ENCODE measurements at places on chromosomes 13 and 19.

DNA sequence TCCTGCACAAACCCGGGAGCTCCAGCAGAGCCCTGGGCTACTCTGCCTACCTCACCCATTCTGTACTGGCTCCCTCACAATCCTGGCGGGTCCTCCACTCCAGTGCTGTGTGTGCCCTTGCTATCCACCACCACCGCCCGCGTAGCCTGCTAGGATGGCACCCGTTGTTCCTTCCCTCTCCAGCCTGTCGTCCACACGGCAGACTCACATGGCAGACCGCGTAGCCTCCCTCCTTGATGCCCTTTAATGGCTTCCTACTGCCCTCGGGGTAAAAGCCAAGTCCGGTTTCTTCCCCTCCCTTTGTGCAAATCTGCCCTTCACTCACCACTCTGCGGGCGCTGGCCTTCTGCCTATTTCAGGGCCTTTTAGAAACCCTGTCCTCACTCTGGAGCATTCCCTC is 106.6 kb downstream of the RAB20 start:
- no peak for DNase-seq

GRCh38 chr19:804419-805165 is 7.3 kb downstream of the PTBP1 start:
- no peak for DNase-seq

GRCh38 chr13:110314516-110315245 is 7.6 kb downstream of the COL4A2 start:
- no peak for DNase-seq

DNA sequence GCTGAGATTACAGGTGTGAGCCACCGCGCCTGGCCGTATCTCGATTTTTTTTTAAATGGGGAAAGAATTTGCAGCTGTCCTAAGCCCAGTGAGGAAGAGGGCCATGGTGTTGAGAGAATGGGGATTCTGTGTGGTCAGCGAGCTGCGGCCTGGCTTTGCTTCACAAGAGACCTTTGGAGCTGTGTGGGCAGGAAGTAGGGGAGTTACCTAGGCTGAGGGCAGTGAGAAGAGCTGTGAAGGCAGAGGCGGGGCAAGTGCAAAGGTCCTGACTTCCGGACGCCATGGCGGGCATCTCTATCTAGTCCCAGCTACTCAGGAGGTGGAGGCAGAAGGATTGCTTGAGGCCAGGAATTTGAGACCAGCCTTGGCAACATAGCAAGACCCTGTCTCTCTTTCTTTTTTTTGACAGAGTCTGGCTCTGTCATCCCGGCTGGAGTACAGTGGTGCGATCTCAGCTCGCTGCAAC is 4.9 kb downstream of the AP2A1 start:
- DNase-seq, result no peak

DNA sequence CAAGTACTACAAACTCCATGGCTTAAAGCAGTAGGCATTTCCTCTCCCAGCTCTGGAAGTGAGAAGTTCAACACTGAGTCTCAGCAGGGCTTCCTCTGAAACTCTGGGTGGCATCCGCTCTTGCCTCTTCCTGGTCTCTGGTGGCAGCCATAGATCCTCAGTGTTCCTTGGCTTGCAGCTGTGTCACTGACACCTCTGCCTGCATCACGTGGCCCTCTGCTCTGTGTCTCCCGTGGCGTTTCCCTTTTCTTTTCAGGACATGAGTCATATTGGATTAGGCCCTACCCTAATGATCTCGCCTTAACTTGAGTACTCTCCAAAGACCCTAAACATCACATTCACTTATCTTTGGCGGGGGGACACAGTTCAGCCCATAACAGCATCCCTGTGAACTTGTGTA is 466.7 kb downstream of the MYO16 start:
- no peak for DNase-seq

- DNase-seq, result peak; percentile 10
These were observed at the start of gene ZNF135 for GRCh38 chr19:58059003-58059670. Gene ZNF135 (plus strand): TSS chr19:58059282. CDS start chr19:58060003, 721 bp downstream.

GRCh38 chr13:38399535-38399934 is 49.9 kb downstream of the UFM1 start:
- DNase-seq, result no peak

DNA sequence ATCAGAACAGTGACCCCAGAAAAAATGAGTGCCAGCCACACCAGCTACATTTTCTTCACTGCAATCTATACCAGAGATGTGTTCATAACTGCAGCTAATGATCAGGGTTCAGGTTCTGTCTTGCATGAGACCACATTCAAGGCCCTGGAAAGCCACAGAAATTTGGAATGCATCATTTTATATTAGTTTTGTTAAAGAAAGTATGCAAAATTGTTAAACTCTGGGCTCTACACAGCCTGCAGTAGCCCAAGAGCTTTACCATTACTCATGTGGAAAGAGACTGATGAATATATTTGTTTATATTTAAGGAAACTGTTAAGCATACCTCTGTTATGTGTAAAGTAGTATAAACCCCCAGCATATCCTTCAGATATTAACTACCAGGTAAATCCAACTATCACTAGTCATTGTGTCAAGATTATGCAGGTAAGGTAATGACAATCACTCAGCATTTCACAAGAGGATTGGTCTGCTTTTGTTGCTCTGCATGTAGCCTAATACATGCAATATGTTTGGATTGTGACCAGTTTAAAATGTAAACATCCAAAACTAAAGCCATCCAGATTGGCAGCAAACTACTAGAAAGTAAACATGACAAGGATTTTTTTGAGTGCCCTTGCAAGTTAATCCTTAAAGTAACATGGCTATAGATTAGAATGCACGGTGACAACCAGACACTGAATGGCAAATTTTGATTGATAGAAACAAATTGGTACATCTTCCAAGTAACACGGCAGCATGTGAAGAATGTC is 429.1 kb upstream of the ARGLU1 start:
- DNase-seq, result no peak

GRCh38 chr13:45951724-45952123 is 100.2 kb upstream of the SIAH3 start:
- DNase-seq, result no peak

DNA sequence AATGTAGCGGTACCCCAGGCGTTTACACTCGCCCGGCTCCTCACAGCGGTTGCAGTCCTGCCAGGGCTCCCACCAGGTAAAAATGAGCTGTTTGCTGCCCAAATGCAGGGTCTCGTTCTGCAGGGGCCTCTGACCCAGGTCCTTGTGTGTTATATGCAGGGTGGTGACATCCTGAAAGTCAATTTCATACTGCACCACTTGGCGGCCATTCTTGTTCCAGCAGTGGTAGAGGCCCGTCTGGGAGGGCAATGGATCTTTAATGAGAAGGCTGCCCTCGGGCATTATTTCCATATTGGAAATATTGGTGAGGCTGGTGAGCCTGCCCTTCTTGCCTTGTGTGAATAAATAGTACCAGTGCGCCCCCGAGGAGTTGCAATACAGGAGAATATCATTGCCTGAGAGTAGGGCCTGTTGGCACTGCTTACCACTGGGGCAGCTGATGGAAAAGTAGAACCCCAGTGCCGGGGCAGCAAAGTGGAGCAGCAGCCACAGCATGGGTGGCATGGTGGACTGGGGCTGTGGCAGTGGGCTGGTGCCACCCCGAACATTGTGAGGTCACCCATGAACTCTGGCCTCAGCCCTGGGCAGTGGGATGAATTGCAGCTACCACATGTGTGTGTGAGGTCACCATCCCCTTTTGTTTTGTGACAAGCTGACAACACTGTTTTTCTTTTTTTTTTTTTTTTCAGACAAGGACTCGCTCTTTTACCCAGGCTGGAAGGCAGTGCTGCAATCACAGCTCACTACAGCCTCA is at the start of gene FAM187B:
TSS of gene FAM187B (minus strand) at position 563 of the 754 bp plus-strand sequence. CDS start at position 504, 59 bp downstream.
- DNase-seq, result no peak
